ENCODE measurements at places on chromosomes 4 and X. TPM values are rescaled to one million over a fixed set of nuclear protein-coding genes. Genes with fewer than 3 reads are reported as not detected.

The CFAP299 gene
- 0.27 TPM for total RNA-seq

The CSAG1 gene
- total RNA-seq: not detected

The RAB33A gene
- 18.6 TPM for total RNA-seq

The RCHY1 gene
- total RNA-seq: 17.0 TPM

The OTUD4 gene
- 19.9 TPM for total RNA-seq

The CITED1 gene
- total RNA-seq: not detected

The SLC6A14 gene
- total RNA-seq: not detected

The CSAG2 gene
- total RNA-seq: not detected

The SGMS2 gene
- total RNA-seq: 5.4 TPM

The LANCL3 gene
- total RNA-seq: 0.27 TPM

The SMIM10L2A gene
- 0.27 TPM for total RNA-seq

The GAGE12F gene
- not detected for total RNA-seq

The ZNF185 gene
- 20.5 TPM for total RNA-seq

The LRCH2 gene
- 0.54 TPM for total RNA-seq

The SCRG1 gene
- total RNA-seq: not detected

The NIPAL1 gene
- total RNA-seq: under 0.01 TPM

The ADH4 gene
- total RNA-seq: not detected

The AMER1 gene
- 5.1 TPM for total RNA-seq

The CXCL11 gene
- 0.27 TPM for total RNA-seq

The ATP10D gene
- 8.9 TPM for total RNA-seq

The SLAIN2 gene
- total RNA-seq: 17.5 TPM

The WNK3 gene
- total RNA-seq: 0.27 TPM

The NOX1 gene
- total RNA-seq: not detected

The GYPE gene
- 2.2 TPM for total RNA-seq

The GPR82 gene
- not detected for total RNA-seq

The RPS6KA6 gene
- total RNA-seq: 0.54 TPM

The IDS gene
- 120 TPM for total RNA-seq

The NLRP2B gene
- not detected for total RNA-seq

The BRS3 gene
- total RNA-seq: not detected

The MEPE gene
- not detected for total RNA-seq

The SYN1 gene
- total RNA-seq: 0.27 TPM

The VCX3B gene
- total RNA-seq: not detected

The HSFX3 gene
- total RNA-seq: not detected

The SORBS2 gene
- under 0.01 TPM for total RNA-seq

The ARX gene
- not detected for total RNA-seq

The INPP4B gene
- 24.5 TPM for total RNA-seq

The DACH2 gene
- total RNA-seq: not detected

The ZNF827 gene
- total RNA-seq: 20.5 TPM

The SLC26A1 gene
- 0.27 TPM for total RNA-seq

The LRBA gene
- 219 TPM for total RNA-seq

The TLL1 gene
- not detected for total RNA-seq

Data from hematopoietic multipotent progenitor cell (in vitro differentiated cells).